ENCODE measurements at places on chromosomes 6 and 20. TPM values are rescaled to one million over a fixed set of nuclear protein-coding genes. Genes with fewer than 3 reads are reported as not detected.

Gene EPB41L1
- total RNA-seq, result 24.5 TPM

Gene ANKRD66
- total RNA-seq, result not detected

Gene GLP1R
- total RNA-seq, result not detected

Gene CLPSL1
- not detected for total RNA-seq

Gene ETV7
- total RNA-seq, result 0.33 TPM

Gene PFDN4
- total RNA-seq, result 82.0 TPM
